ENCODE measurements at places on chromosomes 16 and 17.

GRCh38 chr16:46908540-46909372 lies 24.6 kb downstream of the GPT2 start:
- DNase-seq: peak; percentile 76

DNA sequence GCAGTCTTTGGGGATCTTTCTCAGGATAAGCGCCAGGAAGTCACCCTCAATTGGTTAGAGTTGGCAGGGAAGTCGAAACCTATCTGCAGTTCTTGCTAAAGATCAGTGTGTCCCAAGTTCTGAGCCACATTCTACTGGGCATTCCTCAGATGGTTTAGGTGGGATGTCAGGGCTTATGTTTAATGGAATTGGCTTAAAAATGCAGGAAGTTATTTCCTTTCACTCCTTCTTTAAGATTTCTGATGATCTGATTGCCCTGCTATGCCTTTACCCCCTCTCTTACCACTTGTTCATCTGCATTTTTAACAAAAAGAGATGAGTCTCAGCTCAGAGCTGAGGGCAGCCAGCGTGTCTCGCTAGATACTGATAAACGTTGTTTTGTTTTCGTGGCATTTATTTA lies 30.8 kb downstream of the FOXL1 start:
- no peak for DNase-seq

- DNase-seq: peak; percentile 72
Measured at GRCh38 chr17:32350666-32351418, 885 bp downstream of the ZNF207 start.

- peak; percentile 99 for DNase-seq
Measured at GRCh38 chr16:67226804-67227566, at the start of gene TMEM208. TSS of gene TMEM208 (plus strand) at chr16:67227130. CDS start at chr16:67227219, 89 bp downstream.

- DNase-seq: no peak
Measured at GRCh38 chr16:78681743-78682142, 582.3 kb downstream of the WWOX start.

GRCh38 chr16:11073407-11073999 lies 129.1 kb downstream of the CLEC16A start:
- no peak for DNase-seq

- DNase-seq: no peak
Measured at GRCh38 chr17:46818929-46819859, 702 bp upstream of the WNT3 start.

GRCh38 chr17:28702026-28702751 lies 9.5 kb downstream of the PROCA1 start:
- no peak for DNase-seq

- DNase-seq: no peak
Measured at GRCh38 chr16:84177741-84178073, 9.2 kb downstream of the TAF1C start.

- DNase-seq: peak; percentile 87
Measured at GRCh38 chr16:20611975-20612481, 35.9 kb upstream of the ACSM2B start.

DNA sequence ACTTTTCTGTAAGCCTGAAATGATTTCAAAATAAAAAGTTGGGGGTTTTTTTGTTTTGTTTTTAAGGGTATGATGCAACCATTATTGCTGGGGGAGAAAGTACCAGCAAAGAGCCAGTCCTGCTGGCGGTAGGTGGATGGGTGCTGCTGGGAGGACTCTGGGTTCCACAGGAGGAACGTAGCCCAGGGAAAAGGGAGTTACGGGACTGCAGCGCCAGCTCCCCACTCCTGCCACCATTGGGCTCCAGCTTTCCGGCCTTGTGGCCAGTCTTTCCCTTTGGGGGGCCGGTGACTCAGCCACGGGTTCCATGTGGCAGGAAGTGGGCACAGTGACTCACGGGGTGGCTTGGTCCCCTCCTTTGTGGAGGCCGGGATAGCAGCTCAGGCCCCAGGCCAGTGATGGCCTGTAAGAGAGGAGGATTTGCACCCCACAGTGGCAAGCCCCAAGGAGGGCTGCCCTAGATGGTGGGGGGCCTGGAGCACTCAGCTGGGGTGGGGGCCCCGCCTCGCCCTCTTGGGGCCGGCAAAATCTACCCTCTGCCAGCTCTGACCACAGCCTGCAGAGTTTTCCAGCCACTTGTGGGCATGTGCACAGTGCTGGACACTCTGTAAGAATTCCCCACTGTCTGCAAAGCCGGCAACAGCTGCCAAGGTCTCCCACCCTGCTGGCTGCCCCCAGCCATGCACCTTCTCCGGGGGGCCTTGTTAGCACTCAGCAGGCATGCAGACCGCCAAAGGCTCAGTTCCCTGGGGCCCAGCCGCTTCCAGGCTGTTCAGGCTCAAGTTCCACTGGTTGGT lies 30.4 kb downstream of the SOCS3 start:
- DNase-seq: no peak

DNA sequence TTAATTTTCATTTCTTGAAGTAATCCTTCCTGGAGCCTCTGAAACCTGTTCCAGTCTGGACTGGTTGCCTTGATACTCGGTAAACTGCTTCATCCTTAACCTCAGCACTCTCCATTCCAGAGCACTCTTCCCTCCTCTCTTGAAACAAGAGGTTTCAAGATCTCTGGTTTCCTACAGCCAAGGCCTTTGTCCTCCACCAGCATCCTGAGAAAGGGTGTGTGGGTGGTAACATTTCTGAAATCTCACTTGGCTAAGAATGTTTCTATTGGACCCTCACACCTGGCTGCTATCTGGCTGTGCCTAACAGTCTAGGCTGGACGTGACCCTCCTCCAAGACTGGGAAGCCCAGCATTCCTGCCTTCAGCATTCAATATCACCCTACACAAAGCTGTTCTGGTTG lies 99.7 kb downstream of the CYTH1 start:
- no peak for DNase-seq

- DNase-seq: no peak
Measured at GRCh38 chr16:80014241-80014939, 413.9 kb upstream of the MAF start.

DNA sequence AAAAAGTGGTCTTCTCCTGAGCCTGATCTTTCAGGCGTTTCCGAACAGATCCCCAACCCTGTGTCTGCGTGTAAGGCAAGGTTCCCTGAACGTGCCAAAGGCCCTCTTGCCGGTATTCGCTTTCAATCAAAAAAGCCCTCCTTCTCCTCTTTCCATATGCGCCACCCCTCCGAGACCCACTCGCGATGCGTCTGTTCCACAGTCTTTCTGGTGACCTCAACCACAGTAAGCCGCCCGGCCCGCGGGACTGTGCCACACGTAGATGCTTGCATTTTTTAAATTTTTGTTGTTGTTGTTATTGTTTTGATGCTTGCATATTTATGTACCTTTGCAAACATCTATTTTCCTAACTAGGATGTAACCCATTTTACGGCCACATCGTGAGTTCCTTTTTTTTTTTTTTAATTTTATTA lies 607 bp upstream of the PRPSAP1 start:
- no peak for DNase-seq

- DNase-seq: no peak
Measured at GRCh38 chr17:29109477-29110371, 66.8 kb downstream of the PIPOX start.

GRCh38 chr17:58329035-58329809 lies 627 bp upstream of the TSPOAP1 start:
- DNase-seq: peak; percentile 40

- no peak for DNase-seq
Measured at GRCh38 chr17:34706029-34706428, 126.6 kb downstream of the TMEM132E start.

- no peak for DNase-seq
Measured at GRCh38 chr17:55342800-55343585, 78.2 kb downstream of the HLF start.

DNA sequence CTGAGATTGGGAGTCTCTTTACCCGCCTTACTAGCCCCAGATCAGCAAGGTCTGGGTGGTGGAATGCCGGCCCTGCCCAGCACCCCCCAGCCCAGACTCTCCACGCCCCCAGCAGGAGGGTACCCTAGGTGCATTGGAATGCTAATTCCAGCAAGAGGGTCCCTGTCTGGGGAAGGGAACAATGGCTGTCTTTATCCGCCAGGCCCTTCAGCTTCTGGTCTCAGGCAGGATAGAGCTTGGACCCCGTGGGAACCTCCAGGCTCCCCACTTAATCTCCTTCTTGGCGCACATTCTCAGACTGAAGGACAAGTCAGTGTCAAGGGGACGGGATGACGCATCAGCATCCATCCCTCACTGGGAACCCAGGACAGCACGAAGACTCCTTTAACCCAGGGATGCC lies 85.1 kb downstream of the LITAF start:
- DNase-seq: no peak

DNA sequence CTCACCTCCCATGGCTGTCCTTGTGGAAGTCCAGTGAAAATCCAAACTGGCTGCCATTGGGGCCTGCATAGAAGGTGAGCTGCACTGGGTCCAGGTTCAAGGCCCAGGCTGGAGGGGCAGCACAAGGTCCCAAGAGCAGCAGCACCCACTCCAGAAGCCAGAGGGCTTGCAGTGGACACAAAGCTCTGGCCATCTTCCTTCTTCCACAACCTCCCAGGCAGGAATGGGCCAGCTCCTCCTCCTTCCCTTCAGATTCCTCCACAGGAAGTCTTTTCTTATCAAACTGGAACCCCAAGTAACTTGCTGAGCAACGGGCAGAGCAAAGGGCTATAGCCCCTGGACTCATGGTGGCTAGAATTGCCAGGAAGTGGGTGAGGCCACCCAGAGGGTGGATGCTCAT lies at the start of gene ITGA2B:
ITGA2B (minus strand) TSS at position 369 of the 400 bp plus-strand sequence; CDS start at position 193, 176 bp downstream.
- no peak for DNase-seq

GRCh38 chr16:66954097-66954659 lies 6.9 kb upstream of the CES3 start:
- DNase-seq: no peak

DNA sequence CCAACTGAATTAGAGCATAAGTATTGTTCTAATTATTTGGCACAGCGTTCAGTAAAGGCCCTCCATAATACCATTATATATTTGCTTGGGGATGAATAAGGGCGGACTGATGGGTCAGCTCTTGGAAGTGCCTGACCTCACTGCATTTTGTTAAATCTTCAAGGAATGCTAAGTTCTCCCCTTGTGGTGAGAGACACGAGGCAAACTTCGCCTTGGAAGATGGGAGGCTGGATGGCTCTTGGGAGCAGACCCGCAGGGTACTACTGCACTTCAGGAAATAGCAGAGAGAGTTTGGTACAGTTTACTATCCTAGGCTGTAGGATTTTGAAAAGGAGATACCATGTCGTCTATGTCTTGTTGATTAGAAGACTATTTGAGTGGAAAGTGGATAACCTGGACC lies 87.0 kb upstream of the RPRML start:
- DNase-seq: no peak

Measured in ascending aorta (tissue), 2 donors.